ENCODE measurements at places on chromosomes 12 and 14.
A peak's percentile ranks its signal among the peaks of the same experiment; 100 is the strongest.

- no peak for DNase-seq
Measured at GRCh38 chr12:6157482-6157881, 33.0 kb upstream of the VWF start.

GRCh38 chr12:98059659-98060343 lies 455.6 kb upstream of the TMPO start:
- DNase-seq = no peak

DNA sequence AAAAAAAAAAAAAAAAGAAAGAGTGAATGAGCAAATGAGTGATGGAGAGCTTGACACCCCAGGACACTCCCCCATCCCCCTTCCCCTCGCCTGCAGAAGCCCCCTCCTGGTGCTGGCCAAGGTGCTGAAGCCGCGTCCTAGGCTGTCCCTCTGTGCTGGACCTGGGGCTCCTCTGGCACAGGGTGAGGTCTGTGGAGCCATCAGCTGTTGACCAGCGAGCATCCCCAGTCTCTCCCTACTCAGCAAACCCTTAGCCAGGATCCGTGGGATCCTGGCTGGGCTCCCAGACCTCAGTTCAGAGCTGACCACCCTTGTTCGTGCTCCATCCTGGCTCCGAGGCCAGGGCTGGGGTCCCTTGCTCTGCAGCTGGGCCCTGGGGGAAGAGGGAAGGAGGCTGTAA lies 5.4 kb upstream of the KIF26A start:
- no peak for DNase-seq

- no peak for DNase-seq
Measured at GRCh38 chr14:102849526-102850379, 72.5 kb downstream of the TRAF3 start.

DNA sequence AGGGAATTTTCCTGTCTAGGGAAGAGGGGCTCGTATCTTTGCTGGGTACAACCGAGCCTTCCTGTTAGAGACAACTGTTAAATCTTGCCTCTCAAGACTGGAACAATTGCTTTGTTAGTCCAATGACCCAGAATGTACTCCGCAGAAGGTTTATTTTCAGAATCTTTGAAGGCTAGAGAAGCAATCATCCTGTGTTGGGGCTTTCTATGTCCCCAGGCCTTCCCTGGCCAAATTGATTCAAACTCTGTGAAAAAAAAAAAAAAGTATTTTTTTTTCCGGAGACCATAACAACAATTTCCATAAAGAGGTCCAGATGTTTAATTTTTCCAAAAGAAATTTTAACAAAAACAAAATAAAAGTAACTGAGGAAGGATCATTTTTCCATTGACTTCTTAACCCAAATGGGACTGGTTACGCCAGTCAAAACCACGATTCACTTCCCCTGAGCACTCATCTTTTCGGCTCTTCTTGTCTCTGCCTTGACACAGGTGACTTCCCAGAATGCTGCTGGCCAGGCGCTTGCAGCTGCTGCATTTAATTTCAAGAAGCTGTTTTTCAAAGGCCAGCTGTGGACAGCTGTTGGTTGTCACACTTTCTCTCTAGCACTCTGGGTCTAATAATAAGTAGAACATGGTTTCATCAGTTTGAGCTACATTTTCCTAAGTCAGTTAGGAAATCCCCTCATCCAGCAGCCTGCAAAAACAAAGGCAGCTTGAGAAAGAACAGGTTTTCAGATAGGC lies 81.6 kb upstream of the MANSC4 start:
- DNase-seq = no peak

GRCh38 chr12:125824276-125824675 lies 759.0 kb downstream of the AACS start:
- no peak for DNase-seq

DNA sequence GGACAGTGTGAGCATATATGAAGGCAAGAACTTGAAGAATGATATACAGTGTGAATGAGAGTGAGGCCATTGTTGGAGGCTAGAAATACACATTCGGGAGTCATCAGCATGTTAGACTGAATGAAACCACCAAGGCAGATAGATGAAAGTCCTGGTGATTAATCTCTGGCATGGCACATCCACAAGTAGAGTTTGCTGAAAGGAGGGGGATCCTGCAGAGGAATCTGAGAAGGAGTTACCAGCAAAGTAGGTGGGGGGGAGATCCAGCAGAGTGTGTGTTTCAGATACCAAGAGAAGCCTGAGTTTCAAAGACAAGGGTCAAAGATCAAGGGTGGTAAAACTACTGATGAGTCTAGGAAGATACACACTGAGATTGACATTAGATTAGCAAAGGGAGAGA lies 426.7 kb upstream of the DCN start:
- DNase-seq = no peak

- no peak for DNase-seq
Measured at GRCh38 chr14:98937021-98937420, 335.0 kb downstream of the BCL11B start.

DNA sequence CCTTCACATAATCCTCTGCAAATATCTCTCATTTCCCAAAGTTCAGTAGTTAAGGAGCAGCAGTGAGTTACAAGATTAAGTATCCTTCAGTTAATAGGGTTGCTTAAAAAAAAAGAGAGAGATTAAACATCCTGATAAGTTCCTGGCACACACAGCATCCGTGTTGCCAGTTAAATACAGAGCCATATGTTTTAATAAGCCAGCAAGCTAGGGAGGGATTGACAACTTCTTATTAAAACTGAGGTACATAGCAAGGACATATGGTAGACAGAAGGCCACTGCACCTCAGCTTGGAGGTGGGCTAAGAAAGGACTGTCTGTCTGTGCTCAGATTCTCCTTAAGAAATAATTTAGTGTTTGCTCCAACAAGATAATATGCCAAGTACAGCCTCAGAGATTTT lies 9.6 kb upstream of the TMEM30B start:
- no peak for DNase-seq

DNA sequence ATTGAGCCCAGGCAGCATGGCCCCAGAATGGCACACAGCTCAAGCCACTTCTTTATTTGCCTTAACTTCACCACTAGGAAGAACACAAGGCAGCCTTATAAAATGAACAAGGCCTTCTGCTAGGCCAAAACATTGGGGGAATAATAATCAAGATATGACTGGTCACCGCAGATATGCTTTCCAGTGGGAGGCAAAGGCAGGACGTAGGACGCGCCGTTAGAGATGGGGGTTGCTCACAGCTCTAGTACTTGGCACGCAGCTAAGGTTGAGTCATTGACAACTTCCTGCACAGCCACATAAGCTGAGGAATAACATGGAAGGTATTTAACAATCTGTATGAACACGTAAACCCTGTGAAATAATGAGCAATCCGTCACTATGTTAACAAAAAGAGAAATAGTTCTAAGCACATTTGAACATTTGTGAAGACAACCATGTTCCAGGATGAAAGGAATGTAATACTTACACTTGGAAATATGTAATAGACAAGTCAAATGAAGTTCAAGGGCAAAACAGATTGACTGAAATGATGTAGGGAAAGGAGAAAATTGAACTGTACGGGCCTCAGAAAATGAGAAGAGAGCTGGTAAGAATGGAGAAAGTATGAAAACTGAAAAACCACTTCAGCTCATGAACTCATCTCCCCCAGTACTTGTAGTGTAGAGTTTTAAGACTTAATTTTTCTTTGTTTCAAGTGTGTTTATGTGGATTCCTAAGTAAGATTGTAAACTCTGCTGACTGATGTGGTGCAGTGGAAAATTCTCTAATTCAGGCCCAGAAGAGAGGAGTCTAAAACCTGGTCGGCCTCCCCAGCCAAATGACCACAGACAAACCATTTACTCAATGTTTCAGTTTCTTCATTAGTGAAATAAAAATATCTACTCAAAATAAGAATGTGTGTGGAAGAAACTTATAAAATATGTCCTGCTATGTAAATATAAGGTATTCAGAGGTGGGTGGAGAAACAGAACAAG lies 59.3 kb upstream of the CCDC91 start:
- DNase-seq = no peak

GRCh38 chr12:51371295-51371953 lies 19.8 kb downstream of the GALNT6 start:
- DNase-seq = no peak

DNA sequence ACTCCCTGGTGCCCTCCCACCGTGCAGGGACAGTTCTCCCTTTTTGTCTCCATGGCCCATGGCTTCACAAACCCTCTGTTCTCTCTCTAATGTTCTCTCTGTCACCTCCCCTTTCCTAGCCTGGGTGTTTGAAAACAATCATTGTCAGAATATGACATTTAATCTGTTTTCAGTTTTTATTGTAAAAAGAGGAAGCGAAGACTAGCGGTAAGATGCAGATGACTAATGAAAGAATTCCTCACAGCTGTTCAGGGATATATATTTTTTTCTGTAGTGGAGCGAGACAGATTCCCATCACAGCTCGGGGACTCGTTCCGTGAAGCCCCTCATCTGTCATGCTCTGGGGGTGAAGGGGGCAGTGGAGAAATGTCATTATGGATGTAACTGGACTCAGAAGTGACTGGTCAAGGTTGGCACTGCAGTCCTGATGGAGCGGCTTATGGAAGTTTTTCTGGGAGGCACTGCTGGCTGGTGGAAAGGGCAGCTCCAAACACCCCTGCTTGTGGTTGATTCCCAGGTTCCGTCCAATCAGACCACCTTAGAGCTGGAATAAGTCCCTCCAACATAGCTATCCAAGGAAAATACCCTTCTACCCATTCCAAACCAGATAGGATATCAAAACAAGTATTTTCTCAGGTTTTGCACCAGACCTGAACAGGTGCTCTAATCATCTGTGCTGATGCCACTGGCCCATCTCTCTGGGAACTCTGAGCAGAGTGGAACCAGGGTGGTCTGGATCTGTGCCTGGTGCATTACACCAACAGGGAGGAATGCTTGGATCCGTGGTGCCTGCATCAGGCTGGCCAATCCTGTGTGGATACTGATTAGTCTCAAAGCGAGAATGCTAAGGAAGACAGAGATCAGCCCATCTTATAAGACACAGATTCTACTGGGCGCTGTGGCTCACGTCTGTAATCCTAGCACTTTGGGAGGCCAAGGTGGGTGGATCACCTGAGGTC lies 84.7 kb downstream of the GPATCH2L start:
- no peak for DNase-seq

GRCh38 chr14:84670796-84671195 lies 859.1 kb upstream of the FLRT2 start:
- DNase-seq = no peak

DNA sequence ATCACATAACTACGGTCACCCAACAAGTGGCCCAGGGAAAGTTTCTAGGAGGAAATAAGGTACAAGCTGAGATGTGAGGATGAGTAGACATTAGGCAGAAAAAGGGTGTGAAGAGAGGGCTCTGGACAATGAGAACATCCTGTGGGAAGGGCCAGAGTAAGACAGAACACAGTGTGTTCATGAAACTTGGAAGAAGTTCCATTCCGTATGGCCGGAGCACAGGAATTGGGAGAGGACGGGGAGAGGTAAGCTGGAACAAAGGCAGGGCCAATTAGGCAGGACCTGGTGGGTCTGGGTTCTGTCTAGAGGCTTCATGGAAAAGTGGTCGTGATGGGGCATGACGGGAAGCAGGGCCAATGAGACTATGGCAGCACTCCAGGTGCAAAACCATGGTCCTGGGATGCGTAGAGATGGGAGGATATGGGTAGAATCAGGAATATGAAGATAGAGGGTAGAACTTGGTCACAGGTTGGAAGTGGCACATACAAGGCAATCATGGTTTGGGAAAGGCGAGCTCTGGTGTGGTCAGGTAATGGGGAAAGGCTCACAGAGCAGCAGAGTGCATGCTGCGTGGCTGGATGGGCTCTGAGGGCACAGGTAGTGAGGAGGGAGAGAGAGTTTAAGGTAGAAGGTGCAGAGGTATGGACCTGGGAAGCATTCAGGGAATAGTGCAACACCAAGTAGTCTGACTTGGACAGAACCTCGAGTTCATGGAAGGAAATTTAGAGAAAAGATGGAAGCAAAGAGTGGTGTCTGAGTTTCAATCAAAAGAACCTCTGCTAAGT lies 93.0 kb downstream of the RFX4 start:
- no peak for DNase-seq

DNA sequence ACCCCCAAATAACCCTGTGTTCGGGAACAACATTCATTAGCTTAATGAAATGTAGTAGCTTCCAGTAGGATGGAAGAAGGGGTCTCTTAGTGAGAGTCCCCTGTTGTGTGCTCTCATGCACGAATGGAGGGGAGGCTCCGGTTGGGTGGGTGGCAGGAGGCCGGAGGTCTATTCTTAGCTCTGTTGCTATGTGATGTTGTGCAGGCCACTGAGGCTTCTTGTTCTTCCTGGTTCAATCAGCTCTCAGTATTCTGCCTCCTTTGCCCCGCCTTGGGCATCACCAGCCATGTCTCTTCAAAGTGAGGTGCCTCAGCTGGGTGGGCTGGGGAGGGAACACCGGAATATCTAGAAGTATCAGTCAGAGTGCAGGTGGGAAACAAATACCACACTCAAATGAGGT lies 50.8 kb downstream of the KCNA1 start:
- no peak for DNase-seq

- DNase-seq = peak; percentile 51
Measured at GRCh38 chr14:75306927-75307699, 28.5 kb downstream of the FOS start.

- DNase-seq = no peak
Measured at GRCh38 chr12:14279845-14280244, 85.6 kb upstream of the ATF7IP start.

DNA sequence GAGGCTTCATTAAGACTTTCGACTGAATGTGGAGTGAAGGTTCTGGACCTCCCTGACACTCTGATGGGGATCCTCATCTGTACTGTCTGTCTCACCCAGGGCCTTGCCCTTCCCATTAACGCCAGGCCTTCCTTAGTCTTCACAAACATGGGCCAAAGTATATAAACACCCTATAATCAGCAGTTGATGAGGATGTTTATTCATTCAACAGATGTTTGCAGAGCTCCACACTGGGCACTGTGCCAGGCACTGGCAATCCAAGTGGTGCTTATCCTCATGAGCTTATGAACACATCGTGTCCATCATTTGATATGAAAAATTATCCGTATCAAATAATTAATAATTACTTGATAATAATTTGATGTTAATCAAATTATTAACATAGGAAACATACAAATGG lies 454.4 kb downstream of the FUT8 start:
- no peak for DNase-seq

DNA sequence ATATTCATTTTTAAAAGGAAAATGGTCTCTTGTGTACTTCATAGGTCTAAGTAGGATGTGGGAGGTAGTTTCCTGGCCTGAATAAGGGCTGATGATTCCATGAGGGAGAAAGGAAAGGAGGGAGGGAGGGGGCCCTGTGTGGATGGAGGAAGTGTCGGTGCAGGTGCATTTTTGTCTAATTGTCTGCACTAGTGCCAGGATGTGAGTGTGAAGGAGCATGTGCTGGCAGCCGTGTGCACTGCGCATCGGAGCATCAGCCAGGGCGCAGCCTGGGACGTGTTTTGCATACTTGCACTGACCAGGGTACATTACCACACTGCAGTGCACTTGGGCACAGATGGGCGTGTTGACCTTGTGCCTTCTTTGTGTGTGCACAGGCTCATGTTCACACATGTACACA lies 29.2 kb downstream of the SMUG1 start:
- no peak for DNase-seq

DNA sequence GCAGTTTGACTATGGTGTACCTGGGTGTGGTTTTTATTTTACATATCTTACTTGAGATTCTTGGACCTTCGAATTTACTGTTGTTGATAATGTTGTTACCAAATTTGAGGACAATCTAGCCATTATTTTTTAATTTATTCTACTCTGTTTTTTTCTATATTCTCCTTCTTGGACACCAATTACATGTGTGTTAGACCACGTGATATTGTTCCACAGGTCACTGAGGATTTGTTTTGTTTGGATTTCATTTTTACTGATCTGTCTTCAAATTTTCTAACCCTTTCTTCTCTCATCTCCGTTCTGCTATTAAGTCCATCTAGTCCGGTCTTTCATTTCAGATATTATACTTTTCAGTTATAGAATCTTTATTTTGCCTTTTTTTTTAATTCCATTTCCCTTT lies 204.9 kb upstream of the BCL2L14 start:
- no peak for DNase-seq

All from germinal center (tissue), 1 donor.